Activated gamma-delta T cell treated with Interleukin-2 at 50 U/mL for 16 hours (primary cell): ENCODE measurements at places on chromosomes 7 and 10.

DNA sequence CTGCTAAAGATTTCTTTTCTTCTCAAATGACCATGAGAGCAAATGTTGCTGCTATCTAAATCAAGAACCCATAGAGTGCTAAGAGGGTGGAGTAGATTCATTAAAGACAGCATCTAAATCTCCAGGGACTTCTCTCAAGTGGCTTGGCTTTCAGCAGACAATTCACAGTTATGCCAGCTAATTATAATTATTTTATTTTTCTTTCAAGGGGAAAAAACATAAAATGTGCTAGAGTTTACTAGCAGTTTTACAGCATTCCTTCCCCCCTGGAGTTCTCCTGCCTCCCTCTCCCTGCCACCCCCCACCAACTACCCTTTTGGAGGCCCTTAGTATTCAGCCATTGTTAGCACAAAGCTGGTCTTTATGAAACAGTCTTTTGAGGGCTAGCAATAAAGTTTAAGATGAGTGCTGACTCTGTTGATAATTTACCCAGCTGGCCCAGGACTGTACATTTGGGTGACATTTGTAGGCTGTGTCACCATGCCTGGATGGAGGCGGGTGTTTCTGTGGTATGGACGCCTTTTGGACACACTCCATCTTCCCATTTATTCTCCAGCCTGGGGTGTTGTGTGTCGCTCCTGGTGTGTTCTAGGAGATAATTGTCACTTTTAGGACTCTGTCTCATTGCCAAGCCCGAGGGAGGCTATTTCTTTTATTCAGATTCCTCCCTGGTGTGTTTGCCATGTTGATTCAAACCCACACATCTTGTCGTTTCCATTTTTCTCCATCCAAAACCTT, 160.2 kb downstream of the CREB5 start:
- no peak for DNase-seq

DNA sequence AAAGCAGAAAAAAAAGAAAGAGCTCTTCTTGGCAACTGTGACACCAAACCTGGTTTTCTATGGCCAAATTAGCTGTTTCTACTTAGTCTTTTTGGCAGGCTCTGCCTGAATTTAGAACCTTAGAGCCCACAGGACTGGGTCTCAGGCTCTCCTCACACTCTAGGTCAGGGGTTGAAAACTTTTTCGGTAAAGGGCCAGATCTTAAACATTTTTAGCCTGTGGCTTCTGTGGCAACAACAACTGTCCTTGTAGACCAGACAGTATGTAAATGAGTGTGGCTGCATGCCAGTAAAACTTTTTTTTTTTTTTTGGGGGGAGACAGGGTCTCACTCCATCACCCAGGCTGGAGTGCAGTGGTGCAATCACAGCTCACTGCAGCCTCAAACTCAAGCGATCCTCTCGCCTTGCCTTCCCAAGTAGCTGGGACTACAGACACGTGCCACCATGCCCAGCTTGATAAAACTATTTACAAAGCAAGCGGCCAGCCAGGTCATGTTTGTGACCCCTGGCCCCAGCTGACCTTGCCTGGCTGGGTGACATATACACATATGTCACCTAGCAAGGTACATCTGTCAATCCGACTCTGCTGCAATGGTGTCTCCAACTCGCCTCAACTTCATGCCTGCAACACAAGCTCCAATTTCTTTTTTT, 17.4 kb downstream of the KPNA7 start:
- DNase-seq = no peak

DNA sequence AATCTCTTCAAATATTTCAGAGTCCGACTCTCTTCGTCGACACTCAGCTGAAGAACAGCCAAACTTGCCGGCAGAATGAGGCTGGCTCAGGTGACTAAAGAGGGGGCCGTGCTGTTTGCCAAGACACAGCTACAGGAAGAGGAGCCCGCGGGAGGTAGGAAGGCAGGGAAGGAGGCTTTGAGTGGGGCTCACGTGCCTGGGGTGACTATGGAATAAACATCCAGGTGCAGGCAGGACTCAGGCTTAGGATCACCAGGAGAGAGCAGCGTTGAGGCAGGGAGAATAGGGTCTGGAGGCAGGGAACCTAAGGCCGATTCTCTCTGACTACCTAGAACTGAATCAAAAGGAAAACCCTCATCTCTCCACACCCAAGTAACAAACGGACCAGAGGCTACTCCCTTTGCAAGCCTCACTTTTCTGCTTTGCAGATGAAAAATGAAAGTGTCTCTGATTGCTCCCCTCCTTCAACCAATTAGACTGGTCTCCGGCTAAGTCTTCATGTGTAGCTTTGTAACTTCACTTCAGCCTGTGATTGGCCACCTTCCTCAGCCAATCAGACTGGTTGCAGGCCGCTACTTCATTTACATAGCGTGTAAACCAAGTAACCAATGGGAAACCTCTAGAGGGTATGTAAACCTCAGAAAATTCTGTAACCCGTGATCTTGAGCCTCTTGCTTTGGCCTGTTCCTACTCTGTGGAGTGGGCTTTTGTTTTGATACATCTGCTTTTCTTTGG, 19.7 kb upstream of the BNIP3 start:
- no peak for DNase-seq

GRCh38 chr10:68067029-68067428, 8.1 kb downstream of the HERC4 start:
- DNase-seq = no peak

DNA sequence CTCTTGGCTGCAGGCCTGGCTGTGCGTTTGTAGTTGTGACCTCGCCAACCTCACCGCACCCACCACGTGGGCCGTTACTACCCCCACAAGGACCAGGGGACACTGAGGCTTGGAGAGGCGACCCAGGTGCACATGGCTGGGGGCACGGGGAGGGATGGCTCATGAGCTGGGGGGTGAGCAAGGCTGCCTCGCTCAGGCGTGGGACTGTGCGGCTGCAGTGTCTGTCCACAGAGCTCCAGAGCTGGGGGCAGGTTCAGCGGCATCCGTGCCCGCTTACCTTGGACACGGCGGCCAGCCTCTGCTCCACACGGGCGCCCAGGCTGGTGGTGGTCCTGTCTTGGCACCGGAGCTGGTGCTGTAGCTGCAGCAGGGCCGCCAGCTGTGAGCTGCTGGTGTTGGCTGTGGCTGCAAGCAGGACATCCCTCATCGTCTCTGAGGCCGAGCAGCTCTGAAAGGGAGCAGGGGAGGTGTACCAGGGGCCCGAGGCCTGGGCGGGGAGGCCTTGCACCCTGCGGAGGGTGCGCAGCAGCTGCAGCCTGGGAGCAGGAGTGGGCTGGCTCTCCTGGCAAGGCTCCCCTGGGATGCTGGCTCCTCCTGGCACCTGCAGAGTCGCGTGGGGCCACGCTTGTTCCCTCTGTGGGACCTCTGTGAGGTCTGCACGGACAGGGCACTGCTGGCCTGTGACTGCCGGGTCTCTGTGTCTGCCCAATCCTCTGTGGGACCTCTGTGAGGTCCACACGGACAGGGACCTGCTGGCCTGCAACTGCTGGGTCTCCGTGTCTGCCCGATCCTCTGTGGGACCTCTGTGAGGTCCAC, 60.0 kb upstream of the NKX6-2 start:
- DNase-seq = no peak

DNA sequence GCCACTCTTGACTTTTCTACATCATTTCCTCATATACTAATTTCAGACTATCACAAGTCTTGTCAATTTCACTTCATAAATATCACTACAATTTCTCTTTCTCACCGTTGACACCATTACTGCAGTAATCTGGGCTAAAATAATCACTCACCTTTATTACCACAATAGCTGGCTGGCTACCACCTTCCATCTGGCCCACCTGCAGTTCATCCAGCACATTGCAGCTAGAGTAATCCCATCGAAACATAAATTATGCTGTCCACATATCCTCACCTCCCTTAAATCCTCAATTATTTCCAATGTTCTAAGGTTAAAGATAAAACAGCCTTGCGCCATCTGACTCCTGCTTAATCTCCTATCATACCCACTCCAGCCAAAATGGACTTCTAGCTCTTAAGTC, 16.0 kb downstream of the DGKB start:
- DNase-seq = no peak

- DNase-seq = peak; percentile 40
Observed at GRCh38 chr10:110641256-110641655, 2.9 kb upstream of the RBM20 start.

GRCh38 chr7:96669812-96670211, 39.8 kb downstream of the SEM1 start:
- DNase-seq = no peak

DNA sequence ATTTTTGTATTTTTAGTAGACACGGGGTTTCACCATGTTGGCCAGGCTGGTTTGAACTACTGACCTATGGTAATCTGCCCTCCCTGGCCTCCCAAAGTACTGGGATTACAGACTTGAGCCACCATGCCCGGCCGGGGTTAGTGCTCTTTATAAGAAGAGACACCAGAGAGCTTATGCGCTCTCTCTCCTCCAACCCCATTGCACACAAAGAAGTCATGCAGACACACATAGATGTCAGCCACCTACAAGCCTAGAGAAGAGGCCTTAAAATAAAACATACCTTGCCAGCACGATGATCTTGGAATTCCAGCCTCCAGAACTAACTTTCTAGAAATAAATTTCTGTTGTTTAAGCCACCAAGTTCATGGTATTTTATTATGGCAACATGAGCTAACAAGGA, 10.0 kb upstream of the FAM53B start:
- no peak for DNase-seq

GRCh38 chr10:46326066-46326465, 39.3 kb downstream of the ANTXRL start:
- no peak for DNase-seq

- DNase-seq = no peak
Observed at GRCh38 chr7:2019461-2019710, 213.4 kb downstream of the MAD1L1 start.

- DNase-seq = no peak
Observed at GRCh38 chr7:70920876-70921275, 211.1 kb upstream of the GALNT17 start.

GRCh38 chr7:155816996-155817395, 4.7 kb upstream of the SHH start:
- DNase-seq = no peak

- no peak for DNase-seq
Observed at GRCh38 chr7:2641406-2642393, 9.9 kb downstream of the TTYH3 start.
